ENCODE measurements at places on chromosomes 3 and 15. TPM values are rescaled to one million over a fixed set of nuclear protein-coding genes. Genes with fewer than 3 reads are reported as not detected.

DNA sequence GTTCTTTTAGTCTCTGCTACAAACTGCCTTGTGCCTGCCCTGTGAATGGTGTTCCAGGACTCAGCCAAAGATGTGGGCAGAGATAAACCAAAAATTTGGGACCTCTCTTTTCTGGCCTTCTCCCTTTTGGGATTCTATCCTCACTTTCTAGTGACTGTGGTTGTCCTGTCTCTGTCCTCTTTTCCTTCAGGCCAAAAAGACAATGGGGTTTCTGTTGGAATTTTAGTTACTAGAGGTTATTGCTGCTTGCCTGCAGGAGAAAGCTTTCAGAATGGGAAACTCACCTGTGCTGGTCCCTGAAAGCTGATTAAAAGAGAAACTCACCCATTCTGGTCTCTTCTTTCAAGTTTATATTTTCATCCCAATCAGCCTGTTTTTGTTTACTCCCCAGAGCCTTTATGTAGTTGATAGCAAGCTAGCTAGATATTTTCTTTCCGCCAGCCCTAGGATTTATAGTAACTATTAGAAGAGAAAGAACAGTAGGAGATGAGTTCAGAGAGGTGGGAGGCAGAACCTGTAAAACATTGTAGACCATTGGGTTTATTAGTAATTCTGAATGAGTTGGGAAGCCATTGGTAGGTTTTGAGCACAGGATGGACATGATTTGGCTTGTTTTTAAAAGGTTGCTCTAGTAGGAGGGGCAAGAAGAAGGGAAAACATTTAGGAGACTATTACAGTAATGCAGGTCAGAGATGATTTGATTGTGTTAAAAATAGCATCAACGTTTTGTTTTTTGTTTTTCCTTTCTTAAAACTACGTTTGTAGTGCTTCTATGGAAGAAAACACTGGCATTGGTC lies 138.9 kb downstream of the TCF12 start:
- H3K4me3 ChIP-seq, result no peak overlapping the region
- no peaks in the 10 kb centered on the region for H3K36me3 ChIP-seq
- H3K27me3 ChIP-seq, result no peaks in the 10 kb centered on the region
- peaks cover 10% of the 10 kb centered on the region for H3K4me1 ChIP-seq
- no peak overlapping the region for H3K27ac ChIP-seq

Gene ECT2
- 5.6 TPM for total RNA-seq

- H3K27me3 ChIP-seq, result no peaks in the 10 kb centered on the region
- peaks cover 9% of the 10 kb centered on the region for H3K4me1 ChIP-seq
- H3K27ac ChIP-seq, result no peak overlapping the region
- no peak for DNase-seq
- no peaks in the 10 kb centered on the region for H3K36me3 ChIP-seq
- H3K4me3 ChIP-seq, result no peak overlapping the region
Observed at GRCh38 chr15:29792426-29793159, 29.7 kb downstream of the TJP1 start.

Gene P3H2
- total RNA-seq, result 6.7 TPM

DNA sequence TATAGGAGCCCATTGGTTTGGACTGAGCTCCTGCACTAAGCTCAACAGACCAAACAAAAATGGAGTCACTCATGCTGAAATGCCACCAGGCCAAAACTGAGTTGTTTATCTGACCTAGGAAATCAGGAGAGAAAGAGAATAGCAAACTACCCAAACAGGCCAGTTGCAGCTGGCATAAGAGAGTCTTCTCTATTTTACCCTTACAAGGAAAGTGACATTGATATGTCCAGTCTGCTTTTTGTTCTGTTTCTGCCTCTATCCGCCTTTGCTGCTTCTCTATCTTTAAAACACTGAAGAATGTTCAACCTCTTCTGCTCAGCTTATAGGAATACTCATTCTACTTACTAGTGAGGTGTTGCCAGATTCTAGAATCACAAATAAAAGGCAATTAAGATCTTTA lies 95.1 kb downstream of the ATP1B3 start:
- no peak for DNase-seq
- H3K27ac ChIP-seq, result no peak overlapping the region
- no peak overlapping the region for H3K4me3 ChIP-seq
- no peaks in the 10 kb centered on the region for H3K4me1 ChIP-seq
- no peaks in the 10 kb centered on the region for H3K36me3 ChIP-seq

Gene KIF15
- 0.14 TPM for total RNA-seq

Gene RBPMS2
- total RNA-seq, result 3.3 TPM

DNA sequence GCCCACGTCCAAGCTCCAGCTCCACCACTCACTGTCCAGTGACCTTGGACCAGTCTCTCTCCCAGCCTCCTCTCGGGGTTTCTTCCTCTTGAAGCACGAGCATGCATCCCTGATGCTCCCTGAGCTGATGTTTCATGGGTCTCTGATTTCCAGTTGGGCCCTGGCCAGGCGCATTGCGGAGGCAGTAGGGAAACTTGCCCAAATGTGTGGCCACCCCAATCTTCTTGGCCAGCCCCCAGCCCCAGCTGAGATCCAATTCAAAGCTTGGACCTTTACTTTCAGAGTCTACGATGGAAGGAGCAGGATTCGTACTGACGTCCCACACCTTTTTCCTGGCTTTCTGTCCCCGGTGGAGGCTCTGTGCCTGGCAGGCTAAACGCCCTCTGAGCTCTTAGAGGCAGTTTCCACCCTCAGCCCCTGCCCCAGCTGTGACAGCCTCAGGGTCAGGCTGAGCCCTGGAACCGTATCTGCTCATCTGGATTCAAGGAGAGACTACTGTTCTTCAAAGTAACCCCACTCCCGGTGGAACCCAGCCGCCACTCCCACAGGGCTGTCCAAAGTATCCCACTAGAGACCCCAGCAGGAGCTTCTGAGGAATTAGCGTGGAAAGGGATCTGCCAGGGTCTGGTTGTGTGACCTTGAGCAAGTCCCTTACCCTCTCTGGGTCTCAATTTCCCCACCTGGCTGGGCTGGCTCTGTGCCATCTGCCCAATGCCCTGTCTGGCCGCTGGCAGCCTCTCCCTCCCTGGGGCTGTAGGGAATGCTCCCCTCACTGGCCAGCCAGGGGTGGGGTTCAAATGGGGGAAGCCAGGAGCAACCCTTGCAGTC lies 37.4 kb downstream of the CPN2 start:
- no peaks in the 10 kb centered on the region for H3K36me3 ChIP-seq
- no peaks in the 10 kb centered on the region for H3K4me1 ChIP-seq
- H3K4me3 ChIP-seq, result no peak overlapping the region
- no peaks in the 10 kb centered on the region for H3K27me3 ChIP-seq

- DNase-seq, result peak; percentile 88
- H3K4me1 ChIP-seq, result no peaks in the 10 kb centered on the region
- no peaks in the 10 kb centered on the region for H3K36me3 ChIP-seq
- no peaks in the 10 kb centered on the region for H3K27me3 ChIP-seq
Observed at GRCh38 chr15:80584561-80584964, 110.5 kb upstream of the ABHD17C start.

DNA sequence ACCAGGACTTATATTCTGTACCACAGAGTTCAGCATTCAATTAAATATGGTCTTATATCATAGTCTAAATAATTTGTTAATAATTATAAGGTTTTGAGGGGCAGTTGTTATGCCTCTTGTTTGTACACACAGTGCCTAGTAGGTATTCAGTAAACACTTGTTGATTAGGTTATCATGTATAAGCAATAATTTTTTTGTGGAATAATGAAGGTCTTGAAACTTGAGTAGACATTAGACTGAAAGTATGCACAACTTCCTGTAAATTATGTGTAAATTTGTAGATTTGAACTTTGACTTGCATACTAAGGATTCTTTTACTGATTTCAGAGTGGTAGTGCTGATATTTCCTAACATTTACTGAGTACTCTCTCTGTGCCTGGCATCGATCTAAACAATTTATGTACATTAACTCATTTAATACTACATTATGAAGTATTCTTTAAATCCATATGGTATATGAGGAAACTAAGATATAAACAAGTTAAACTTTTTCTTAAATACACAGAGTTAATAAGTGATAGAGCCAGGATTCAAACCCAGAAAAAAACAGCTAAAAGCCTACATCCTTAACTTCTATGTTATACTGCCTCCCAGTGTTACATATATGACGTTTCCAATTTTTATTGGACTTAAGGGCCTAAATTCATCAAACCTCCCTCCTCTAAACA lies 65.1 kb downstream of the GLCE start:
- no peak for DNase-seq
- H3K4me3 ChIP-seq, result no peak overlapping the region
- H3K4me1 ChIP-seq, result no peaks in the 10 kb centered on the region
- H3K27ac ChIP-seq, result no peak overlapping the region

- H3K4me3 ChIP-seq, result no peak overlapping the region
- H3K27ac ChIP-seq, result peak overlapping the region; percentile 37
- DNase-seq, result no peak
- H3K36me3 ChIP-seq, result no peaks in the 10 kb centered on the region
Observed at GRCh38 chr3:172541945-172542488, 18.8 kb upstream of the TNFSF10 start.

GRCh38 chr3:71131375-71132314 lies 451.9 kb downstream of the FOXP1 start:
- no peak for DNase-seq
- peak overlapping the region; percentile 95 for H3K27ac ChIP-seq
- peaks cover 60% of the 10 kb centered on the region for H3K4me1 ChIP-seq

DNA sequence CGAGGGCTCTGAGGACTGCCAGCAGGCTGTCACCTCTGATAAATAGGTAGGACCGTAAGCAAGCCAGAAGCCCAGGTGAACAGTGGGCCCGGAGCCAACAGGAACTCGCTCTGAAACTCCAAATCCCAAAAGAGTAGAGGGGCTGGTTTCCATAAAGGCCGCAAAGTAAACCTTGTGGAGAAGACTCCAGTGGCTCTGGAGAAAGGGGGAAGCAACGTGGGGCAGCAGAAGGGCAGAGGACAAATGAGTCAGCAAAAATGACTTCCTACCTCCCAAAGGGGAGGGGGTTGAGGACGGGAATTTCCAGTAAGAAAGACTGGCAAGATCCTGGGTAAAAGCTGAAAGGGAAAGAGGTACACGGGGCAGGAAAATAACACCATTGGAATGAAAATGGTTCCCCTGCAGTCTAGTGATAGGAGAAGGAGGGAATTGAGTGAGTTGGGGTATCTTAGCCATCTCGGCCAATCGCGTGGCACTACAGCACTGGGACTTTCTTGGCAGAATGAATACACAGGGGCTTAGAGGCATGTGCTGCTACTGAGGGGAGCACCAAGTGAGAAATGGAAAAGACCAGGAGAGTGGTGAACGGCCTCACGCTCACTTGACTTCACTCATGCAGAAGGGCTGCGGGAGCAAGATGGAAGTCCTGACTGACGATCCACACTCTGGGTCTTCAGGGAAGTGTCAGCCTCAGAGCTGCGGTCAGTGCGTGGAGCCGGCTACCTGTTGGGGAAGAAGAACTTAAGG lies 33.2 kb downstream of the BMF start:
- no peaks in the 10 kb centered on the region for H3K36me3 ChIP-seq
- DNase-seq, result no peak
- H3K27me3 ChIP-seq, result no peaks in the 10 kb centered on the region

DNA sequence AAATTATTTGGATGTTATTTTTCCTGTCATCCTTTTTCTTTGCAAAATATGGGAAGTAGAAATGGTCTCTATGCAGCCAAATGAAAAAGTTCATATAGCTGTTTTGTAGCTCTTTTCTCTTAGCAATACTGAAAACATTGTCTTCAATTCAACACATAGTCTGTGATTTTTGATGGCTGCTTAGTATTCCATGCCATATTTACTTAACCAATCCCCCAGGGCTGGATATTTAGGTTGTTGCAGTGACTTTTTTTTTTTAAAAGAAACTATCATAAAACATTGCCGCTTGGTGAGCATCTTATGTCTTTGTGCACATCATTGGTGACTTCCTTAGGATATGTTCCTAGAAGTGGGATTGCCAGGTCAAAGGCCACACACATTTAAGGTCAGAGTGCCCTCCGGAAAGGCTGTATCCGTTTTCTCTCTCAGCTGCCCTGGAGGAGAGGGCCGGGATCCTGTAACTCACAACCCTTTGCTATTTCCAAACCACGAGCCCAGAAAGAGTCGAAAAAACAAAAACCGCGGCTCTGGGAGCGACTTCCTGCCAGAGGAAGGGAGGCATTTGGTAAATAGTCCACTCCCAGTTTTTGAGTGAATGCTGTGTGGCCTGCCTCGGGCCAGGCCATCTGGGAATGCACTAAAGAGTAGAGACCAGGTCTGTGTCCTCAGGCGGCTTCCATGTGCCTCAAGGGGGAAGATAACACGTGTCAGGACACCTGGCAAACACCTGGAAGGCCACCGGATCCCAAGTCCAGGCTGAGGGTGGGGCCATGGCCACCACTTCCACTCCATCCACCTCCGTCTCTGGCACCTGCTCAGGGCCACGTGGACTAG lies 41.9 kb downstream of the SMAD6 start:
- no peaks in the 10 kb centered on the region for H3K36me3 ChIP-seq
- H3K27me3 ChIP-seq, result no peaks in the 10 kb centered on the region
- H3K4me3 ChIP-seq, result no peak overlapping the region
- H3K27ac ChIP-seq, result no peak overlapping the region
- H3K4me1 ChIP-seq, result no peaks in the 10 kb centered on the region

Gene STAB1
- 60.7 TPM for total RNA-seq

DNA sequence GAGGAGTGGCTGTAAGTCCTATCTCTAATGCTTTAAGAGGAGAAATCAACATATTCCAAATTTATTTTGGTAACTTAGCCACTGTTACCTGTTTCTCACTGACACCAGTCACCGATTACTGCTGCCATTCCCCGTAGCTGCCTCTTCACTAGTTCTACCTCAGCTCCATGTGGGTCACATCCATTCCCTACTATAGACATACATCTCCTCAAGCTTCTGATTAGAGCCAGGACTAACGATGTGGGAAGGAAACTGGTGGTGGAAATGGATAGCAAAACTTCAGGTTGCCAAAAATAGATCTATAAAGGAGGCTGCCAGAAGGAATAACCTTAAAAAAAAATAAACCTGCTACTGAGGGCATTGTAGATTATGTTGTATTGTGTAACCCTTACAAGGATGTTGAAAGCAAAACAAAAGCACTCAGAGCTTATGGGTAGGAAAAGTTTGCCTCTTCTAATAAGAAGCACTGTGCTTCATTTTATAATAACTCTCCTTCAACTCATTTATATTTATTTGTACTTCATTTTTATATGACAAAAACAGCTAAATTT lies 56.0 kb downstream of the KAT2B start:
- H3K27me3 ChIP-seq, result no peaks in the 10 kb centered on the region
- no peak overlapping the region for H3K4me3 ChIP-seq
- DNase-seq, result no peak
- no peaks in the 10 kb centered on the region for H3K36me3 ChIP-seq
- H3K4me1 ChIP-seq, result peaks cover 13% of the 10 kb centered on the region

Gene POLQ
- total RNA-seq, result 0.19 TPM

GRCh38 chr15:85854345-85855097 lies 59.8 kb upstream of the KLHL25 start:
- H3K4me1 ChIP-seq, result no peaks in the 10 kb centered on the region
- no peak overlapping the region for H3K27ac ChIP-seq
- H3K4me3 ChIP-seq, result no peak overlapping the region
- H3K27me3 ChIP-seq, result no peaks in the 10 kb centered on the region

- no peak overlapping the region for H3K4me3 ChIP-seq
- no peak for DNase-seq
- no peaks in the 10 kb centered on the region for H3K27me3 ChIP-seq
- H3K27ac ChIP-seq, result no peak overlapping the region
Observed at GRCh38 chr3:18656866-18657265, 231.7 kb upstream of the SATB1 start.

Gene MYLK
- total RNA-seq, result 123 TPM
